Activated naive CD4-positive, alpha-beta T cell treated with anti-CD3 and anti-CD28 coated beads, Interleukin-2, amount 50 U/mL, for 16 hours (primary cell): ENCODE measurements at places on chromosomes 7 and 10.

GRCh38 chr7:69399401-69399800 is 198.9 kb upstream of the AUTS2 start:
- no peak for DNase-seq

GRCh38 chr10:21352886-21353285 is 172.6 kb downstream of the SKIDA1 start:
- DNase-seq = no peak

GRCh38 chr10:96339956-96340904 is 18.6 kb downstream of the OPALIN start:
- DNase-seq = peak; percentile 65

DNA sequence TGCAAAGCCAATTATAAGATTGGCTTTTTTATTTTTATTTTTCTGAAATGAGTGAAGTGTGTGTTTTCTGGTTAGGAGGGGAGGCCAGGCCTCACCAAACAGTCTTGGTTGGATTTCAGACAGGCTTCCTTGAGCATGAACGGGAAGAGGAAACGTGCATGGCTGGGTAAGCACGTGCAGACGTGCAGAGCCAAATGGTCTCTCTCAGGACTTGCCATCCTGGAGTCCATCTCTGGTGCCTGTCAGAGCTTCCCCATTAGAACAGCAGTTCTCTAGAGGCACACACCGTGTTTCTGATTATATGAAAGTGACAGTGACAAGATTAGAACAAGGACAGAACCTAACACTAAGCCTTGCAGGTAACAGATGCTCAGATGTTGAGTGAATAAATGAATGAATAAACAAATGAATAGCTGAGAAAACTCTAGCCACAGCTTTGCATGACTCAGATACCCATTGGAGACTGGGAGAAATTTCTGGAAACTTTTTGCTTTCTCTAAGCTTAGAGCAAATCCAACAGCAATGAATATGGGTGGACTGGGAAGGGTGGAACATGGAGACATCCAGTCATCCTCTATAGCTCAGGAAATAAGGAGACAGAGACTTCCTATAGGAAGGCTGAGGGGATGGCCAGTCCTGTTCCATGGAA is 11.8 kb upstream of the CALD1 start:
- DNase-seq = no peak

GRCh38 chr10:95741807-95742467 is 14.0 kb upstream of the ENTPD1 start:
- no peak for DNase-seq

DNA sequence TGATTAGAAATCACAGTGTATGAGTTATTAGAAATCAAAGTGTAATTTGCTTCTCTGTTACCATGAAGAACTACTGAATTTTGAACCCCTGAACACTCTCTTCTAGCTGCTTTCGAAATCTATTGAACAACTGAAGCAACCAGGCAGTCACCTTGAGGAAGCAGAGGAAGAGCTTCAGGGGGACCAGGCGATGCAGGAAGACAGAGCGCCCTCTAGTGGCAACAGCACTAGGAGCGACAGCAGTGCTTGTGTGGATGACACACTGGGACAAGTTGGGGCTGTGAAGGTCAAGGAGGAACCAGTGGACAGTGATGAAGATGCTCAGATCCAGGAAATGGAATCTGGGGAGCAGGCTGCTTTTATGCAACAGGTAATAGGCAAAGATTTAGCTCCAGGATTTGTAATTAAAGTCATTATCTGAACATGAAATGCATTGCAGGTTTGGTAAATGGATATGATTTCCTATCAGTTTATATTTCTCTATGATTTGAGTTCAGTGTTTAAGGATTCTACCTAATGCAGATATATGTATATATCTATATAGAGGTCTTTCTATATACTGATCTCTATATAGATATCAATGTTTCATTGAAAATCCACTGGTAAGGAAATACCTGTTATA is 170.7 kb downstream of the HDAC9 start:
- peak; percentile 33 for DNase-seq
